ENCODE measurements at places on chromosomes 13 and 19.

- DNase-seq = no peak
These were observed 33.3 kb downstream of the IGFL2 start for GRCh38 chr19:46181388-46181779.

DNA sequence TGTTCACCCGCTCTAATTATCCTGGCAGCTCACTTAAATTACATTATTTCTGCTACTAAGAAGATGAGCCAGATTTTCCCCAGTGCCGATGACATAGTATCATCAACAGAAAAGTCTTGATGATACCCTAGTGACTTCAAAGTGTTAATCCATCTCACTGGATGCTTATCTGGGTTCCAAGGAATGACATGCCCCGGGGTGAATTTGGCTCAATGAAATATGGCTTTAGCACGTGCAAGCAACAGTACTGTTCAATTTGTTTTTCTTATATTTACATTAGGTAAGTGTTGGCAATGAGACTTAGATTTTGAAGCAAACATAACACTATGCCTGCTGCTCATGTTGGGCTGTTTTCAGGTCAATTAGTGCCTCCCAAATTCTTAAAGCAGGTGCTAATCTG lies 548.2 kb upstream of the SLITRK1 start:
- no peak for DNase-seq

DNA sequence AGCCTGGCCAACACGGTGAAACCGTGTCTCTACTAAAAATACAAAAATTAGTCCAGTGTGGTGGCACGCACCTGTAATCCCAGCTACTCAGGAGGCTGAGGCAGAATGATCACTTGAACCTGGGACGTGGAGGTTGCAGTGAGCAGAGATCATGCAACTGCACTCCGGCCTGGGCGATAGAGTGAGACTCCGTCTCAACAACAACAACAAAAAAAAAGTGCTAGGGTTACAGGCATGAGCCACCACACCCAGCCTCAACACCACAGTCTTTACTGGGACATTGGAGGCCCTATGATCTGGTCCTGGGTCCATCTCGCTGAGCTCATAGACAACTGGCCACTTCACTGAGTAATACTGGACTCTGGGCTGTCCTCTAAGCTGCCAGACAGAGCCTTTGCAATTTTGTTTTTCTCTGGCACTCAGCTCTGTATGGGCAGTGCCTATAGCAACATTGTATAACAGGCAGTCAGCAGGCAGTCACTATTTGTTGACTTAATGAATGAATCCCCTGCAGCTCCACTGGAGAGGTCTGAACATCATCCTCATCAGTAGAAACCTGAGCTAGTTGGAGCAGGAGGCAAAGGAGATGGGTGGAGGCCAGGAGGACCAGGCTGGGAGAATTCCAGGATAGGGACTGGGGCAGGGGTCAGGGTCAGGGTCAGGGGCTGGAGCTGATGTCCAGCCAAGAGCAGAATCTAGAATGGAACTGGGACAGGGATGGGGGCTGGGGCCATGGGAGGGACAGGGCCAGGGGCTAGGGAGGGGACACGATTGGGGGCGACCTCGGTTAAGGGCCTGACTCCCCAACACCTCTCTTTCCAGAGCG lies 8.1 kb downstream of the BLOC1S3 start:
- no peak for DNase-seq

GRCh38 chr13:27915301-27916207 lies 4.2 kb upstream of the PDX1 start:
- DNase-seq = no peak

GRCh38 chr19:13790354-13790753 lies 4.9 kb upstream of the ZSWIM4 start:
- DNase-seq = no peak

DNA sequence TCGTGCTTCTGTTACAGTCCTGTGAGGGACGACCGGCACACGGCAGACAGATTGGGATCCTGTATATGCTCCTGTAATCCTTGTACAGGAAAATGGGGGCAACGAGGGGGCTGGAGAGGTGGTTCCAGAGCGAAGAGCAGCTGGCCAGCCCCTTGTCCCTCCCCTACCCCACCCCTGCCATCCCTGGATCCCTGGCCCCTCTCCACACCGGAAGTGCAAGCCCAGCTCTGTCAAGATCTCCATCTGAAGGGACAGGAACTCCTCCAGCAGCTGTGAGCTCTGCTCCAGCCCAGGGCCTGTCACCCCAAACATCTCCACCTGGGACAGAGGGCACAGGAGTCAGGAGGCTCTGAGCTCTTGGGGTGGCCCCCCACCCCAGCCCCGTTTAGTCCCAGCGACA lies 5.5 kb upstream of the CCER2 start:
- no peak for DNase-seq

GRCh38 chr13:56907766-56908165 lies 233.0 kb upstream of the PRR20A start:
- no peak for DNase-seq

- DNase-seq = no peak
These were observed 53.8 kb downstream of the MBNL2 start for GRCh38 chr13:97275776-97276501.

GRCh38 chr13:69461397-69461796 lies 646.2 kb upstream of the ATXN8OS start:
- no peak for DNase-seq

- no peak for DNase-seq
These were observed 549.0 kb downstream of the GPC6 start for GRCh38 chr13:93775507-93776108.

- DNase-seq = peak; percentile 47
These were observed 21.0 kb downstream of the VASP start for GRCh38 chr19:45528149-45528743.

DNA sequence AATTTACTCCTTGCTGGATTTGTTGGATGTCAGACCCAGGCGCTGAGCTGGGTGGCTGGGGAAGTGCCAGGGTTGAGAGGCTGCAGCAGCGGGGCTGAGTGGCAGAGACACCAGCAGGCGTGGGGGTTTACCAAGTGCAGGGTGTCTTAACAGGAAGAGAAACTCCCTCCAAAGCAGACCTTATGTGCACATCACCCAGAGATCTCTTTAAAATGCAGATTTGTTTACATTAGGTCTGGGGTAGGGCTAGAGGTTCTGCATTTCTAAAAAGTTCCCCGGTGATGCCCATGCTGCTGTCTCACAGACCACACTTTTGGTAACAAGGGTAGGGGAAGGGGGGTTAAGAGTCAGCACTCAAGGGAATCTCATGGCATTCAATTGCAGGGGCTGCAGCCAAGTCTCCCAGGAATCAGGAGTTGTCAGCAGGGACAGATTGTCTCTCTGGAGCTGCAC lies 80.7 kb upstream of the OLFM4 start:
- no peak for DNase-seq

DNA sequence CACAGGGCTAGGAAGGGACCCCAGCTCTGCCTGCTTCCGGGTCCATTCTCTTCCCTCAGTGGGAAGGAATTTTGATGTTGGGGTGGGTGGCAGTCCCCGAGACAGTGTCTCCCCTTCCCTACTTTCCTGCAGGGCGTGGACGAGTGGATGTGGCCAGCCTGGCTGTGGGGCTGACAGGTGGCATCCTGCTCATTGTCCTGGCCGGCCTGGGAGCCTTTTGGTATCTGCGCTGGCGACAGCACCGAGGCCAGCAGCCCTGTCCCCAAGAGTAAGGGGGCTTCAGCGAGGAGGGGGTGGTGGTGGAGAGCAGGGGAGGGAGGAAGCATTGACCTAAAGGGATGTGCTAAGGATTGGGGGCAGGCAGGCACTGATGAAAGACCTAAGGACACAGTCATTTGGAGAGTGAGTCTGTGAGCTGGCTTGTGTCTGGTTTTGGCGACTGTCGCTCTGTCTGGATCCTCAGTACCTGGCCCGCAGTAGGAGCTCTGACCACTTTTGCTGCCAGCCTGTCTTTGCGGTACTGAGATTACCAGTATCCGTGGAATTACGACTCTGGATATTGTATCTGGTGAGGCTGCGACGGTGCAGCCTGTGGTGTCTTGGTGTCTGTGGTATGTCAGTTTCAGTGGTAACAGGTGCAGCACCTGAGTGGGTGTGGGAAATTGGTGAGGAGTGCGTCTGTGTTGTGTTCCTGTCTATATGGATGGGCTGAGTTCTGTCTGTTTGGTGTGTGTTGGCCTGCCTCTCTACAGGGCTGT lies 2.4 kb upstream of the PRR12 start:
- DNase-seq = no peak

DNA sequence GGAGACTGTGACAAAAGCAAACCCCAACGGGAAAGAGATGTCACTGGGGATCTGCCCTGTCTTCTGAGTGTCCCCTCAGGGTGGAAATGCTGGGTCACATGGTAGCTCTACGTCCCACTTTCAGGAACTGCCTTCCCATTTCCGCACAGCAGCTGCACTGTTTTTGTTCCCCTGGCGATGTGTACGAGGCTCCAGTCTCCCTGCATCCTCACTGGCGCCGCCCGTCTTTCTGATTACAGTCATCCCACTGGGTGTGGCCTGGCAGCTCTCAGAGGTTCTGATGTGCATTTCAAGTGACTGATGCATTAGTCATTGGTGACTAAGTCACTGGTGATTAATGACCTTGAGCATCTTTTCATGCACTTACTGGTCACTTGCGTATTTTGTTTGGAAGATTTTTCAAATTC lies 21.2 kb downstream of the PCID2 start:
- no peak for DNase-seq

GRCh38 chr13:49371943-49372613 lies 71.8 kb downstream of the CAB39L start:
- no peak for DNase-seq

DNA sequence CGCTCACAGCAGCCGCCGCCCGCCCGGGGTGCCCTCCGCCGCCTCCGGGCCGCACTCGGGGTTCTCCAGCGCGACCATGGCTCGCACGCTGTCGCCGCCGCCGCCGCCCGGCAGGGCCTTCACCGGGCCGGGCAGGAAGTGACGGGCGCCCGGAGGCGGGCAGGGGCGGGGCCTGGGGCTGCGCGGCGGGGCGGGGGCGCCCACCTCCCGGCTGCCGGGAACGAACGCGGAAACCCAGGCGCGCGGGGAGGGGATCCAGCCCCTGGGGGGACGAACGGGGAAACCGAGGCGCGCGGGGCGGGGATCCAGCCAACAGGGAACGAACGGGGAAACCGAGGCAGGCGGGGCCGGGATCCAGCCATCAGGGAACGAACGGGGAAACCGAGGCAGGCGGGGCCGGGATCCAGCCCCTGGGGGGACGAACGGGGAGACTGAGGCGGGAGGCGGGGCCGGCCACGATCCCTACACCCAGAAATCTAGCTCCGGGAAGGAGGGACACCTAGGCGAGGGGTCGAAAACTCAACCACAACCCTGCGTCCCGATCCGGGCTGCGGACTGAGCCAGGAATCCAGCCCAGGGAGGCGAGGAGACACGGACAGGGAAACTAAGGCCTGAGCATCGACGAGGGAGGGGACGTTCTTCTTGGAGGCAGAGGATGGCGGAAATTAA lies at the start of gene R3HDM4:
TSS of gene R3HDM4 (minus strand) at position 140 of the 669 bp plus-strand sequence. CDS start at position 78, 62 bp downstream.
- DNase-seq = no peak

GRCh38 chr19:7994114-7994513 lies 11.3 kb downstream of the ELAVL1 start:
- DNase-seq = no peak

GRCh38 chr19:6970021-6970420 lies 51.2 kb downstream of the MBD3L2B start:
- DNase-seq = no peak
